T47D (cell line): ENCODE measurements at places on chromosomes 2 and 18.

DNA sequence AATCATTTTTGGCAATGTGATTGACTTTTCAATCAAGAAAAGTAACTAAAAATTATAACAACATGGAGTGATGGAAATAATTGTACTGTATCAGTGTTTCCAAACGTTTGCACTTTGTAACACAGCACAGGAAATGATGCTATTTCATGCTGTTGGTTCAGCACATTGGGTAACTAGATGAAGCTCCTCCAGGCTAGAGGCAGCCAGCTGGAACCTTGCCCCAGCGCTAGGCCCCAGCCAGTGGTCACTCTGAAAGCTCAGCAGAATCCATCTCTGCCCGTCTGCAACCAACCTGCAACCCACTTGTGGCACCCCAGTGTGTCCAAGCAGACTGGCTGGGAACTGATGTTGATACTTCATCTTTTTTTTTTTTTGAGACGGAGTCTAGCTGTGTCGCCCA, 15.3 kb downstream of the UNC50 start:
- DNase-seq = no peak

DNA sequence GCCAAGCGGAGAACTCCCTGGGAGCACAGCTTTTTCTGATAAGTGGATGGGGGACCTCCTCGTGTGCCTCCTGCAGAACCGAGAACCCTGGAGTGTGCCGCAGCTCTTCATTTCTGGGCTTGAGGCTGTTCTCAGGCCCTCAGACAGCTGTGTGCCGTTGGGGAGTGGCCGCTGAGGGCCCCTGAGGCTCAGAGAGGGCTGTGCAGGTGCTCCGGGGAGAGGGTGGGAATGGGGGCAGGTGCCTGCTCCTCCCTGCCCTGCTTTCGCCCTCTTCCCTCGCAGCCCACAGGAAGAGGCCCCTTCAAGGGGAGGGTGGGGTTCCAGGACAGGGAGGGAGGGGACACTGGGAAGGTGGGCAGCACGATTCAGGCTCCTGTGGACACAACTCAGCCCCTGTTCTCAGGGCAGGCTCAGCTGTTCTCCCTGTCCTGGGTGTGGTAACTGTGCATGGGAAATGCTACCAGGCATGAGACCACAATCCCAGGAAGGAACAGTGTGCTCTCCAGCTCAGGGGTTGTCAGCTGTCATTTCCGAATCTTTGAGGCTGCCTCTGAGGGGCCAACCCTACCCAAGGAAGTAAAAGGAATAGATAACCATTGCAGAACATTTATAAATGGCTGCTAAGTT, 11.3 kb downstream of the LCT start:
- no peak for DNase-seq

DNA sequence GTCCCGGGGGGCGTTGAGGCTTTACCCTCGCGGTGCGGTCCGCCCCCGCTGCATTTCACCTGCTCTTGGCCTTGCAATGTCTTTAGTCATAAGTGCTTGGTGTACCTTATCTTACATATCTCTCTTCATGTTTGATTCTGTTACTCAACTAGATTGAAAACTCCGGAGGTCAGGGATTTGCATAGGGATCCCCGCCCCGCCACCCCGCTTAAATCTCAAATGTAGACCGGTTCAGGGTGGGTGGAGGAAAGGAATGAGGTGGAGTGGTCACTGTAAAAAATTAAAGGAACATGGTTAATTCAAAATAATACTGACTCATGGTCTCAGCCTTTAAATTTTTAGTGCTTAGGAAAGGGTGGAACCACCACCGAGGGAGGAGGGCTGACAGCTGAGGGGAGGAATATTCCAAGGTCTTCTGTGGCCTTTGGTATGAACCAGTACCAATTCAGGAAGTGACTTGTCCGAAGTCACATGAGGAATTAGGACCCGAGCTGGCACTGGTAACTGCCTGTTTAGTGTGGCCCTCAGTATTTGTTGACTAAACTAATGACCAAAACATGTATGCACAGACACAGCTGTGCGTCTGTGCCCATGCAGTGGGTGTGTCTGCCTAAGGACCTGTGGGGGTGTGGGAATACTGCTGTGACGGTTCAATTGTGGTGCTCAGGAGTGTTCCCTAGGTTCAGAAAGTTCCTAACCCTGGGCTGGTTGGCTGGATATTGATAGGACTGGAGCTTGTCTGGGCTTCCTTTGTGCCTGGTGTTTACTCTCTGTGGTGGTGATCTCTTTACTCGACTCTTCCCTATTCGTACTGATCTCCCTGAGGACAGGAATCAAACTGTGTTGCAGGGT, 1.0 kb downstream of the PLEKHB2 start:
- peak; percentile 60 for DNase-seq

GRCh38 chr2:10137053-10137843, 14.7 kb downstream of the RRM2 start:
- no peak for DNase-seq
